ENCODE measurements at places on chromosomes 2 and 18. TPM values are rescaled to one million over a fixed set of nuclear protein-coding genes. Genes with fewer than 3 reads are reported as not detected.
A peak's percentile ranks its signal among the peaks of the same experiment; 100 is the strongest.

GRCh38 chr2:217231724-217232123, 371.9 kb upstream of the TNP1 start:
- no peak for DNase-seq

- DNase-seq: no peak
Measured at GRCh38 chr2:25050128-25050527, 8.3 kb downstream of the EFR3B start.

DNA sequence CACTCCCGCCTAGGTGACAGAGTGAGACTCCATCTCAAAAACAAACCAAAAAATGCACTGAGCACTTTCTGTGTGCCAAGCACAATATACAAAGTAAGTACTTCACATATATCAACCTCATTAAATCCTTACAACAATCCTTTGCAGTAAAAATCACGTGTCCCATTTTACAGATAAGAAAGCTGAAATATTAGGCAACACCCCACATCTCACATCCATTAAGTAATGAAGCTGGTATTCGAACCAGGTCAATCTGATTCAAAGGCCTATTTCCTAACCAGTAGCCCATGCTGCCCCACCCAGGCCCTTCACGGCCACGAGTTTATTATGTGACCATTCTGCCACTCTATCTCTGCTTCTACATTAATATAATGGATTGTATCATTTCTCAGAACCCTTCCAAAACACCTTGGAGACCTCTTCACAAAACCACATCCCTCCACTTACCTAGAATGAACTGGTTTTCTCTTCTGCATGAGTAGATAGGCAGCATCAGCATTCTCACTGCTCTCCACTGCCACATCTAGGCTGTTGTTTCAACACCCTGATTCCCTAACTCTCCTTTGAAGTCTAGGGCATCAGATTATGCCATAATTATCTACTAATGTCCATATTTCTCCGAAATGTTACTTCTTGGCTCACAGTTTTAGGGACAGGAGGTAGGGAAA, 3.1 kb upstream of the EXOC6B start:
- no peak for DNase-seq

DNA sequence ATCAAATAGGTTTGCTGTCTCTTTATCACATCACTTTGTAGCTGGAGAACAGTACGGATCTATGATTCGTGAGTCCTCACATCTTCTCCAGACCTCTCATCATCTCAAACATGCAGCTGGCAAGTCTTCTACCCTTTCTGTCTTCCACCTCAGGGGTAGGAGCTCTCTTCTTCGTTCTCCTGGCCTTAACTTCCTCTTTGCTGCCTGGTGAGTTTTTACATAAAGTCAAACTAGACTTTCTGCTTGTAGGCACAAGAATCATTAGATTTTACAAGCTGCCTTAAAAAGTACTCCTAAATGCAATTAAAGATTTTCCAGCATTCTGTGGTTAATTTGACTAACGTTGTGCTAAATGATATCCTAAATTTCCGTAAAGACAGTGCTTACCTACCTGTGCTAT, 43.7 kb upstream of the TANK start:
- no peak for DNase-seq

- no peak for DNase-seq
Measured at GRCh38 chr18:3664563-3665178, 214.7 kb downstream of the TGIF1 start.

DNA sequence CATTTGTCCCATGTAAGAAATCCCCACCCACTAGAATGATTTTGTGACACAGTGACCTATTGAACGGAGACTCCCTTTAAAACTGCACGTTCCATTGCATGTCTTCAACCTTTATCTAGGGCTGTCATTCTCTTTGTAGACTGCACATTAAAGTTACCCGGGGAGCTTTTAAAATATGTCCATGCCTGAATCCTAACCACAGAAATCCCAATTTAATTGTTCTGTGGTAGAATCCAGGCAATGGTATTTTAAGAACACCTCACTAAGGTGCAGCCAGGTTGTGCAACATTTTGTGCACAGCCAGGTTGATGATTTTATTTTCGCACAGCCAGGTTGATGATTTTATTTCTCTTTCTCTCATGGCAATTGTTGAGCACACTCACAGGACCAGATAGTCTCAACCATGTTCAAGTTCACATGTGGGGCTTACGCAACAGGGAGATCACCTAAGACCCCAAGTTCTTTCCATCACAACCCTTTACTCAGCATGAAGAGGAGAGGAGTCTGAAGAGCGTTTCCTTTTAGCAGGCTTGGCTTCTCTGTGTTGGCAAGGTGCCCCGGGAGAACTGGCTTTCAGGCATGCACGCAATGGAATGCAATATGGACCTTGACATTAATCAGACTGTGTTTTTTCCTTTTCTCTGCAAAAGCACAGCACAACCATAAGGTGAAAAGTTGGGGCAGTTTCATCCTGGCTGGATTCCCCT, 467.3 kb upstream of the ETAA1 start:
- DNase-seq: peak; percentile 73

- no peak for DNase-seq
Measured at GRCh38 chr2:151681051-151681450, 53.2 kb downstream of the NEB start.

- no peak for DNase-seq
Measured at GRCh38 chr2:43106559-43107527, 119.6 kb downstream of the ZFP36L2 start.

DNA sequence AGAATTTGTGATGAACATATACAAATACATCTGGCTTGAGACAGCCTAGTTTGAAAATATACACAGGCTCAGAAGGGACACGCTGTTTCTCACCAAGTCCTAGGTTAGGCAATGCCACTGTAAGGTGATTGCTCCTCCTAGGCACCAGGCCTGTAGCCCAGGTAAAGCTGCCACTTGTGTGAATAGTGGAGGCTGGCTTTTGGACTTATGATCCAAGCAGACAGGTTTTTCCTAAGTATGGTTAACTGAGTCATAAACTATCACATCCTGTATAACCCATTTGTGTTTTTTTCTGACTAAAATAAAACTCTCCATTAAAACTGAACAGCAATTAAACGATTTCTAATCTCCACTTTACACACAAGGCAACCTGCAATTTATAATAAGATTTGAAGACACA, 81.0 kb downstream of the SEMA4F start:
- DNase-seq: no peak

GRCh38 chr2:157500334-157500733, 56.4 kb upstream of the CYTIP start:
- DNase-seq: no peak

- DNase-seq: no peak
Measured at GRCh38 chr2:181785691-181786344, 105.5 kb upstream of the NEUROD1 start.

The HJURP gene
- 13.0 TPM for total RNA-seq

The KCNG2 gene
- total RNA-seq: 0.59 TPM

The WNT10A gene
- 0.15 TPM for total RNA-seq

Measured in uterus (tissue), 4 donors.